Type B pancreatic cell (in vitro differentiated cells): ENCODE measurements at places on chromosomes 13 and 19. TPM values are rescaled to one million over a fixed set of nuclear protein-coding genes. Genes with fewer than 3 reads are reported as not detected.

DNA sequence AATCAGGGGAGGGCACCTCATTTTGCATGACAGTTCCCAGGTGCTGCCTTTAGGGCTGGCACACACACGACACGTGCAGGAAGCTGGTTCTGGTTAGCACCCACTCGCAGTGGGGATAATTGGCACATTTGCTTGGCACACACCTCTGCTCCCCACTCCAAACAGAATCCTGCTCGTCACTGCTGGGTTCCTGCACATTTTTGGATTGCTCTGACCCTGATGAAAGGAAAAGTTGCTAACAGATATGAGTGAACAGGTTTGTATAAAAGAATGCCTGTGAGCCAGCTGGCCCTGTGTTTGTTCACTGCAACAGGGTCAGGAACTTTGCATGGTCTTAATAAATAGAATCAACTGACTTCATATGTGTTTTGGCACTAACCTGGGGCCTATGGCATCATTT is 1500.4 kb downstream of the EFNB2 start:
- no peak for DNase-seq

DNA sequence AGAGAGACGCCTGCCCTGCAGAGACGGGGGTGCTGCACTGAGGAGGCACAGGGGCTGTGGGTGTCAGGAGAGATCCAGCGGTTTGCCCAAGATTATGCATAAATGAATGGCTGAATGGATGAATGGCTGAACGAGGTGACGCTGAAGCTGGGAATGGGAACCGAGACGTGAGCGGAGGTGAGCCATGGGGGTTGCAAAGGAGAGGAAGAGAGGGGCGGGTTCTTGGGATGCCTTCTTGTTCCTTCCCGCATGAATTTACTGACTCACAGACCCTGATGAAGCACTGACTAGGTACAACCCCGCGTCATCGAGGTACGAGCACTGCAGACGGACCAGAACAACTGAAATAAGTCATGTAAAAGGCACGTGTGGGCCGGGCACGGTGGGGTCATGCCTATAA is 16.7 kb downstream of the DCAF15 start:
- no peak for DNase-seq

- no peak for DNase-seq
Measured at GRCh38 chr19:16615808-16616207, 12.2 kb downstream of the MED26 start.

Gene ZNF181
- 6.5 and 8.5 TPM in 2 replicates for total RNA-seq

Gene MIA
- 1.7 and 3.2 TPM in 2 replicates for total RNA-seq

GRCh38 chr19:37969695-37970094 is 62.7 kb downstream of the SIPA1L3 start:
- DNase-seq: no peak

- DNase-seq: no peak
Measured at GRCh38 chr19:42474743-42475142, 32.0 kb upstream of the CXCL17 start.

Gene PRSS57
- not detected in 2 replicates for total RNA-seq

Gene ZNF99
- not detected in 2 replicates for total RNA-seq

DNA sequence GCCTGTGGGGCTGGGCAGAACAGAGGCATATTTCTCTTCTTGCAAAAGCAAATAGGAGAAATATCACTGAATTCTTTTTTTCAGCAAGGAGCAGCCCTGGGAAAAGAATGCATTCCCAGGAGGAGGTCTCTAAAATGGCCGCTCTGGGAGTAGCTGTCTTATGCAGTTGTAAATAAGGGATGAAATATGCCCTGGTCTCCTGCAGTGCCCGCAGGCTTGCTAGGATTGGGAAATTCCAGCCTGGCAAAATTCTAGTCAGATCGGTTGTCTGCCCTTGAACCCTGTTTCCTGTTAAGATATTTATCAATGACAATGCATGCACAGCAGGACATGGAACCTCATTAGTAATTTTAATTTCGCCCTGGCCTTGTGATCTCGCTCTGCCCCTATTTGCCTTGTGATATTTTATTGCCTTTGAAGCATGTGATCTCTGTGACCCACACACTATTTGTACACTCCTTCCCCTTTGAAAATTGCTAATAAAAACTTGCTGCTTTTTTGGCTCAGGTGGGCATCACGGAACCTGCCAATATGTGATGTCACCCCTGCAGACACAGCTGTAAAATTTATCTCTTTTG is 1993.2 kb downstream of the PCDH9 start:
- DNase-seq: no peak

- no peak for DNase-seq
Measured at GRCh38 chr19:38047049-38047438, 140.0 kb downstream of the SIPA1L3 start.

Gene C13orf42
- total RNA-seq: not detected in 2 replicates

Gene TRPC4
- 1.9 and 6.1 TPM in 2 replicates for total RNA-seq

DNA sequence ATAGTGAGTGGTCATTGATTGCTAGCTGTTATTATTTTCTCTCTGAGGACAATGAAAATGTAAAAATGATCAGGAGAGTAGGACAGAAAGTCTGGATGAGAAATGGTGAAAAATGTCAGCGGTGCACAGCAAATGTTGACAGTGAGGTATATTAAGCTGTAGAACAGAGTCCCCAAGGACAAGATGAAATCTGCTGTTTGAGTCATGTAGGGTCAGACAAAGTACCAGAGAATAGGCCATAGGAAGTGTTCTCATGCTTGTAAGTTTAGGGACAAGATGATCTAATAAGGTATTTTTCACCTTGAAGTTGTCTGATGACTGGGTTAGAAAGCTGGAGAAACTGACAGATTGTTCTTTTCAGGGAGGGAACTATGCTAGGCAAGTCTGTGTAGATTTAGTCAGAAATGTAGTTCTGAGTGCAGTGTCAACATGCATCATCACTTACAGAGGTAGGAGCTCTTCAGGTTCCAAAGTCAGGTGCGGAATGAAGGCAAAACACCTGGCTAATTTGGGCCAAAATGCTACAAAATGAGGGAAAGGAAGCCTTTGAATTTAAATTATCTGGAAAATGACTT is 369.3 kb downstream of the DLEU7 start:
- no peak for DNase-seq

Gene CEACAM1
- 19.1 and 28.8 TPM in 2 replicates for total RNA-seq

GRCh38 chr19:38387550-38388348 is at the start of gene GGN:
TSS of gene GGN (minus strand) at chr19:38388034. CDS start at chr19:38387261, 773 bp downstream.
- DNase-seq: peak; percentile 92

Gene CEACAM20
- total RNA-seq: 2.3 TPM in 1 of 2 replicates, not detected in the other

DNA sequence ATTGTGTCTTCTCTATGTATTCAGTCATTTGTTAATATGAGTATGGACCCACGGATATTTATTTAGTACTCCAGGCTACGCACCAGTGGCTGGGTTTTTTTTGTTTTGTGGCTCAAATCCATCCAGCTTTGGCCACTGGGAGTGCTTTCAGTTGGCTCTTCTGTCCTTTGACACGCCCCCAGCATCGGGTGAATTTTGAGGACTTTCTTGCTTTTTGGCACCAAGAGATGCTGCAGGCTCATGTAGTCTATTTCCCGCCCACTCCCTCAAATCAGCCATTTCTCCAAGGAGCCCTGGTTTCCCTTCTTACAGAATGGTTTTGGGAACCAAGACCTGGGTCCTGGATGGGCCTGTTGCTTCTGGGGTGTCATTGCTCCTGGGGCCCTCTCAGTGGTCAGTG is 55.8 kb downstream of the SMARCA4 start:
- DNase-seq: no peak

- no peak for DNase-seq
Measured at GRCh38 chr13:102556806-102557205, 40.0 kb upstream of the TPP2 start.

DNA sequence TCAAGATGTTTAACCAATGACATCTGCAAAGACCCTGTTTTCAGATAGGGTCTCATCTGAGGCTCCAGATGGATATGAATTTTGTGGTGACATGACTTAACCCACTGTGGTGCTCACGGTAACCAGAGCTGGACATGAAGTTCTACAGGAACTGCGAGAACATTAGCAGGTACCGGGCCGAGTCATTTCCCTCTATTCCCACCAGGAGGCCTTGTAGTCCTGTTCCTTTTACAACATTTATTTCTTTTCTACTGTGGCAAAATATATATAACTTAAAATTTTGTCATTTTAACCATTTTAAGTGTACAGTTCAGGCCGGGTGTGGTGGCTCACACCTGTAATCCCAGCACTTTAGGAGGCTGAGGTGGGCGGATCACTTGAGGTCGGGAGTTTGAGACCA is 7.6 kb upstream of the TSPAN16 start:
- DNase-seq: no peak

GRCh38 chr13:69280399-69280798 is 827.2 kb upstream of the ATXN8OS start:
- no peak for DNase-seq

- no peak for DNase-seq
Measured at GRCh38 chr19:16033721-16034120, 42.6 kb upstream of the TPM4 start.

- DNase-seq: no peak
Measured at GRCh38 chr13:73687087-73687486, 447.1 kb downstream of the KLF12 start.

Gene GPR4
- not detected in 2 replicates for total RNA-seq

DNA sequence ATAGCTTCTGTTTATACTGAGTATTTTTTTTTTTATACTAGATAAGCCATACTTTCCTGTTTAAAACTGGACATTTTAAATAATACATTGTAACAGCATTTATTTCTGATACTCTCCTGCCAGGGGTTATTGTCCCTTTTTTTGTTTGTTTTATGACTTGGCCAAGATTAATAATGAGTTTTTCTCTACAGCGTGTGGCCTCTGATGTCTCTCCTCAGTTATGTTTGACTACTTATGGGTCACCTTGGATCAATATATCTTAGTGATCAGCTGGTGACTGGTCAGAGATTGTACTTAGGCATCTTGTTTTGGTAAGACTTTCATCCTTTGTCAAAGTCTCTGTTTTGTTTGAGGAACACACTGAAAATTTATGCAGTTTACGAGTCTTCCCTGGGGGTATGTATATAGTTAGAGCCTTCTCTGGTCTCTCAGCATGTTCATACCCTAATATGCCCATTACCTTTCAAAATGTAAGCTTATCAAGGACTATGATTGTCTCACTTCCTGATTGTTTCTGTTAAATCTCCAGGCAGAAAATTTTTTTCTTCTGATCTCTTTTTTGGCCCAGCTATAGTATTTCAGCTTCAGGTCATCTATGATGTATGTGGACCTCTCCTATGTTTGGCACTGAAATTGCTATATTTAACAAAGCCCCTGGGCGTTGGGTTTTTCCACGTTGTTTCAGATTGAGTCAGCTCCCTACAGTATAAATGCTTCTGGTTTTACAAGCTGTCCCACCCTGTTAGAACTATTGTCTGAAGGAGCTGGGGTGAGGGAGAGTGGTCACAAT is 87.9 kb downstream of the URI1 start:
- no peak for DNase-seq

GRCh38 chr19:48355365-48355954 is 8.3 kb downstream of the TMEM143 start:
- DNase-seq: no peak
